Endothelial cell (in vitro differentiated cells): ENCODE measurements at places on chromosomes 3 and 15.

DNA sequence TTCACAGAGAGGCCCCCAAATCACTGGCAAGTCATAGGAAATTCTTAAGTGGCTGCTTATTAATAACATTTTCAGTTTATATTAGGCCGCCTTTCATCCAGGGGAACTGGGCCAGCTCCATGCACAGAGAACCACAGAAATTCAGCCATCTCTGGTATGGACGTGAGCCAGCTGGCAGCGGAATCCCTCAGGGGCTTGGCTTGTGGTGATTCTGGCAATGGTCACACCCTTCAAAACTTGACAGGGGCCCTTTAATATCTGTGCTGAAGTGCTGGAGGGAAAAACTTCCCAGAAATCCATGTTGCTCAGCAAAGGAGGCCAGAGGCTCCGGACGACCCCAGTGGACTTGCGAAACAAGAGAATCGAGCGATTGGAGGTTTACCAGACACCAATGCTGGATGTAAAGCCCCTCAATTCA, 11.3 kb downstream of the PRICKLE2 start:
- no peak for DNase-seq

GRCh38 chr15:73244333-73244732, 124.4 kb downstream of the HCN4 start:
- DNase-seq: no peak

- DNase-seq: no peak
These were observed 10.6 kb downstream of the MGLL start for GRCh38 chr3:127811717-127812116.

DNA sequence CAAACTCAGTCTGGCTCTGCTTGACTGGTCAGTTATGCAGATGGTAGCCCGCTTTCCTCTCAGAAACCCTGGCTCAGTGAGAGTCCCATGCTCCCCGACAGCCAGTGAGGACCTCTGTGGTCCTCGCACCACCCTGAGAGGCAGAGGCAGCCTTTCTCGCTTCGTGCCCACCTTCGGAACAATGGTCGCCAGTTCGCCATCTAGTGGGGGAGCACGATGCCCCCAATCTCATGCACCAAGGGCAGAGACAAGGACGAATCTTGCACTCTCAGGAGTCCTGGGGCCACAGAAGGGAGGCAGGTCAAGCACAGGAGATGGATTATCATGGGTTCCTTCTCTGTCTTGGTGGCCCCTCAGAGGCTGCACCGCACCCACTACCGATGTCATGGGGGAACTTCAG, 75.2 kb downstream of the RHCG start:
- no peak for DNase-seq

- no peak for DNase-seq
These were observed 79.2 kb upstream of the FNDC3B start for GRCh38 chr3:171960159-171960558.

GRCh38 chr3:141767066-141767465, 3.9 kb downstream of the GRK7 start:
- DNase-seq: no peak

DNA sequence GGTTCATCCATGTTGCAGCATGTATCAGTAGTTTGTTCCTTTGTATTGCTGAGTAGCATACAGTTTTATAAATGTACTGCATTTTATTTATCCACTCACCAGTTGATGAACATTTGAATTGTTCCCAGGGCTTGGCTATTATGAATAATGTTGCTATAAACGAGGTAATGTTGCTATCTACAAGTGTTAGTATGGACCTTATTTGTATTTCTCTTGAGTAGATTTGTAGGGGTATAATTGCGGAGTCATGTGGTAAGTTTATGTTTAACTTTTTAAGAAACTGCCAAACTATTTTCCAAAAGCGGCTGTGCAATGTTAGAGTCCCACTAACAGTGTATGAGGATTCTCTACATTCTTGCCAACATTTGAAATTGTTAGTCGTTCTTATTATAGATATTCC, 13.0 kb downstream of the GPR160 start:
- DNase-seq: no peak

- no peak for DNase-seq
These were observed 53.6 kb downstream of the HOMER2 start for GRCh38 chr15:82898961-82899360.

DNA sequence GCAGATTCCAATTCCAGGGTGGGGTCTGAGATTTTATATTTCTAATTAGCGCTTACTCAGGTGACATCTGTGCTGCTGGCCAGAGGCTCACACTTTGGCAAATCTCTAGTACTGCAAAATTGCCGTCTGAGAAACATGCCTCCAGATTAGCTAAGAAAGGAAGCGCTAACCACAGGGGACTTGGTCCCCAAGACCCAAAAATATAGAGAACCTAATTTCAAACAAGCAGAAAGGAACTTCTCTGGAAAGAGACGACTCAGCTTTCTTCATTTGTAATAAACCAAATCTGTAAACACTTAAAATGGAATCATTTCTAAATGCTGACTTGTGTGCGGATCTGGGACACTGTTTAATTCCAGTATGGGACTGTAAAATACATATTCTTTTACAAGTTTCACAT, 55.7 kb downstream of the B3GNT5 start:
- no peak for DNase-seq

- no peak for DNase-seq
These were observed 284.9 kb downstream of the UACA start for GRCh38 chr15:70478251-70478990.

GRCh38 chr3:111373239-111373638, 168.8 kb upstream of the CD96 start:
- DNase-seq: no peak

- no peak for DNase-seq
These were observed 299.1 kb upstream of the MCTP2 start for GRCh38 chr15:93932164-93932776.

- DNase-seq: no peak
These were observed 342.1 kb upstream of the LRRC3B start for GRCh38 chr3:26280517-26280916.

- DNase-seq: peak; percentile 69
These were observed 79.3 kb upstream of the ALDH1L1 start for GRCh38 chr3:126259411-126260391.

- no peak for DNase-seq
These were observed 315.5 kb downstream of the THSD4 start for GRCh38 chr15:71430782-71431181.

DNA sequence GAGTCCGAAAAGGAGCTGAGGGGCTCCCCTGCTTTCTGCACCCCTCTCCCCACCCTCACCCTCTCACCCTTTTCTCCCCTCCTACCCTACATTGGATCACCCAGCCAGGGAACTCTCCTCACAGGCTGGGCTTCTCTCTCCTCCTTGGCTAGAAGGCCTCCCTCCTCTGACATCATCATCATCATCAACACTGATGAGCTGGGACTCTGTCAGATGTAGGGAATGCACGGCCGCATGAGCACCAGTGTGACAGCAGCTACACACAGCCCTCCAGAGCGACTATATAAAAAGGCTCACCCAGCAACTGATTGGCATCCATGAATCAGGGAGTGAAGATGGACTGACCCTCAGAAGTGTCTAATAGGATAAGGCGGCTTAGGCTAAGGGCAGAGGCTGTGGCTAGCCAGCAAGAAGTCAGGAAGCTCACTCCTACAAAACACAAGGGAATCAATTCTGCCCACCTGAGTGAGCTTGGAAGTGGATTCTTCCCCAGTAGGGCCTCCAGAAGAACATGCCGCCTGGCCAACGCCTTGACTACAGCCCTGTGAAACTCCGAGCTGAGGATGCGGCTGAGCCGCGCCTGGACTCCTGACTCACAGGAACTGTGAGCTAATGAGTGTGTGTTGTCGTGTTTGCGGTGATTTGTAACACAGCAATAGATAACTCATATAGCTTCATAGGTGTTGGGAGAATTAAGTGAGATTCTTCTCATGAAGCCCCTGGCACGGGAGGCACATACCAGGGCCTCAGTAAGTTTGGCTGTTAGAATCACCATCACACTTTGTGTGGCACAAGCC, 147.6 kb downstream of the FAM43A start:
- no peak for DNase-seq

DNA sequence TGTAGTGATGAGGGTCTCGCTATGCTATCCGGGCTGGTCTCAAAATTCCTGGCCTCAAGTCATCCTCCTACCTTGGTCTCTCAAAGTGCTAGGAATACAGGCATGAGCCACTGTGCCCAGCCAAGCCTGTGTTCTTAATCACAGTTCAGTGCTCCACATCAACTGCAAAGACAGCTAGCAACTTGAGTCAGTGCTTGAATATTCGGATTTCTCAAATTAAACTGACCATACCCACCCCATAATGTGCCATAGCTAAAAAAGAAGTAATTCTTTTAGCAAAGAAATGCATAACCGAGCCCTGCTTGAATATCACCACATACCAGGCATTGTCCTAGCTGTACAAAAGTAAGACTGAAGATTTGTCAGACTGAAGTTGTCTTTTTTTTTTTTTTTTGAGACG, 89.2 kb downstream of the BTD start:
- DNase-seq: no peak

- DNase-seq: no peak
These were observed 403.1 kb upstream of the TGFBR2 start for GRCh38 chr3:30203301-30203700.

- no peak for DNase-seq
These were observed 466.3 kb upstream of the EPHA3 start for GRCh38 chr3:88641033-88641604.

GRCh38 chr3:181987736-181988135, 276.0 kb downstream of the SOX2 start:
- no peak for DNase-seq

GRCh38 chr15:37219211-37219701, 118.9 kb upstream of the MEIS2 start:
- DNase-seq: no peak

DNA sequence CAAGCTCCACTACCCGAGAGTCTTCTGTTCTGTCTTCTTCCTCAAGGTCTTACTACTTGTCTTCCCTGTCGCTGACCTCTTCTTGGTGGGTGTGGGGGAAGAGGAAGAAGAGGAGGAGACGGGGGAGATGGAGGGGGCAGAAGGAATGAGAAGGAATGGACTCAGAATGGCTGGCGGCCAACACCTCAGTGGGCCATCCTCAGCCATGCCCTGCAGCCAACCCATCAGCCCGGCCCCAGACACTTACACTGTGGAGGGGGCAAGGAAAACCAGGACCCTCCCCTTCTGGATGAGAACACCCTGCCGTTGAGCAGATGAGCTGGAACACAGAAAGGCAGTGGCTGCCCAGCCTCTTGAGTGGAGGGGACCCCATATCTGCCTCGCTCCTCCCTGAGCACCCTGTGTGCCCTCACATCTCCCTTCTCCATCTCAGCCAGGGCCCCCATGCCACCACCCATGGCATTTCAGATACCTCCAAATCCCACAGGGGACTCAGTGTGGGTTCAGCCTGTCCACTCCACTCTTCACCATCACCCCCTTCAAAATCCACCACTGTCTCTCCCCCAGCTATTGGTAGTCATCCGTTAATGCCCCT, 45.5 kb upstream of the PRR23E start:
- no peak for DNase-seq

- no peak for DNase-seq
These were observed 26.5 kb downstream of the CFAP161 start for GRCh38 chr15:81160312-81161159.

GRCh38 chr3:181383760-181384159, 328.0 kb upstream of the SOX2 start:
- DNase-seq: no peak

- DNase-seq: peak; percentile 10
These were observed 7.3 kb downstream of the ARL6IP5 start for GRCh38 chr3:69092030-69092516.

DNA sequence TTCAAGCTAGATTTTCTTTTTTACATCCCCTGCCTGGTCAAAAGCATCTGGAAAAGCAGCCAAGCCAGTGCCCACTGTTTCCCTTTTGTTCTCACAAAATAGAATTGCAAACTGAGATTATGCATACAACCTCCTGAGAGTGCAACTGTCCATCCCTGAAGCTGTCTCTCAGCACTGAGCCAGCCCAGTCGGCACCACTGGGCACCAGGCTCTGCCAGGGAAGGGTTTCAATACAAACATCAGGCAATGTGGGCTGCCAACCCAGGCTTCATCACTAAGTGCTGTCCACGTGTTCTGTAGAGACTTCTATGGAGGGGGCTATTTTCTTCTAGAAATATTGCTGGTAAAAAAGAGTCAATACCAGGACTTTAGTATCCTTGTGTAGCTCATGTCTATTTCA, 356.3 kb upstream of the TBL1XR1 start:
- no peak for DNase-seq

- DNase-seq: peak; percentile 10
These were observed 90.5 kb downstream of the AQP9 start for GRCh38 chr15:58228718-58229117.

DNA sequence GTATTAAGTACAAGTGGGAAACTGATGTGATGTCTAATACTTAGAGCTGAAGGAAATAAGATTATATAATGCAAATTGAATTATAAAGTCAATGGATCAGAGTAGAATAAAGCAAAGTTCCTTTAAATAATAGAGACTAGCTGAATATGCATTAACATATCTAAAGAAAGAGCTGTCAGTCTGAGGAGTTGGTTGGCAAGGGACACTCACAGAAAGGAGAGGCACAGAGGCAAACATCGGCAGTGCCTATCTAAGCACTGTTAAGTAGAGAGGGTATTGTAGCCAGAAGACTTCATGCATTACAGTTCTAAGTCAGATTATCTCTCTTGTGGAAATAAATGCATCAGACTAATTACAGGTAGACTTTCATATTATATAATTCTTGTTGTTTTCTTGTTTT, 16.6 kb downstream of the NRG4 start:
- no peak for DNase-seq

DNA sequence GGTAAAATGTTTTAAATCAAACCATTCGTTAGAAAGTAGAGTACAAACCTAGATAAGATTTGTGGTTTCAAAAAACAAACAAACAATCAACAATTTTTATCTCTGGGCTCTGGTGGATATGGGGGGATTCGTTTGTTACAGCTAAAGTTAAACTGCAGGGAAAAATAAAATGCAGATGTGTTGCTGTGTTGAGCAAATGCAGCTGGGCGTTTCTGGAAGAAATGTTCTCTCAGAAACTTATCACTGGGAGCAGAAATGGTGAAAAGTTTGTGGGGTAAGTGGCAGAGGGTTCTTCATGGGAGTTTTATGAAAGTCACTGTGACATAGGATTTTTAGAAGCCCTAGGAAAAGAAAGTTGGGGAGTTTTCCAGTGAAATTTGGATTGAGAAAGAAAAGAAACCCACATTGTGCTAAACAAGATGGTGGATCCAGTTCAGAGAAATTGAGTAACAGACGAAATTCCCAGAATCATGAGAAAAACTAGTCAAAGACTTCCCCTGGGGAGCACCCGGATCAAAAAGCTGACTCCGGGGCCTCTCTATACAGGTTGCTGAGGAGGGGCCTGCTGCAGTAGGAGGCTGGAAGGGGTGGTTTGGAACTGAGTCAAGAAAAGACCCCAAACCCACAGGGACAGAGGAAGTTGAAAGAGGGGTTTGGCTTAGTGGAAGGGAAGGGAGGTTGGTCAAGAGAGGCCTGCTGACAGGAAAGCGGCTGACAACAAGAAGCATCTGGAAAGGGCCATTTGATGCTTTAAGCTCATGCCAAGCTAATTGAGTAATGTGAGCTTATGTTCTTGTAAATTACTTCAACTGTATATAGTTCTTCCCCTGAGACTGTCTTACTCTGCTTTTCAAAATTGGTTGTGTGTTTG, 108.7 kb downstream of the RARB start:
- DNase-seq: no peak
